ENCODE measurements at places on chromosomes 1 and 21.

DNA sequence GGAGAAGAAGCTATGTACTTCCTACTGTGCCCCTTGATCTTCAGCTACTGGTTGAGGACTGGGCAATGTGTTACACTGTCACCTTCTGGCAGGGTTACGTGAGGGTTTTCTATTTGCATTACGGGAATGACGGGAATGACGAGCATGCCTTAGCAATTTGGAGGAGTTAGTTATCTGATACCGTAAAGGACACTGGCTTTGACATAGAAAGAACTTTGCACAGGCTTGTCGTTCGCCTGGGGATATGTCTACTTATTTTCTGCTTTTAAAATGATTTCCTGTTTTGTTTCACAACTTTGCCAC lies 19.8 kb upstream of the ACBD6 start:
- DNase-seq, result no peak

- DNase-seq, result no peak
Observed at GRCh38 chr21:45409466-45410150, 4.6 kb downstream of the COL18A1 start.

DNA sequence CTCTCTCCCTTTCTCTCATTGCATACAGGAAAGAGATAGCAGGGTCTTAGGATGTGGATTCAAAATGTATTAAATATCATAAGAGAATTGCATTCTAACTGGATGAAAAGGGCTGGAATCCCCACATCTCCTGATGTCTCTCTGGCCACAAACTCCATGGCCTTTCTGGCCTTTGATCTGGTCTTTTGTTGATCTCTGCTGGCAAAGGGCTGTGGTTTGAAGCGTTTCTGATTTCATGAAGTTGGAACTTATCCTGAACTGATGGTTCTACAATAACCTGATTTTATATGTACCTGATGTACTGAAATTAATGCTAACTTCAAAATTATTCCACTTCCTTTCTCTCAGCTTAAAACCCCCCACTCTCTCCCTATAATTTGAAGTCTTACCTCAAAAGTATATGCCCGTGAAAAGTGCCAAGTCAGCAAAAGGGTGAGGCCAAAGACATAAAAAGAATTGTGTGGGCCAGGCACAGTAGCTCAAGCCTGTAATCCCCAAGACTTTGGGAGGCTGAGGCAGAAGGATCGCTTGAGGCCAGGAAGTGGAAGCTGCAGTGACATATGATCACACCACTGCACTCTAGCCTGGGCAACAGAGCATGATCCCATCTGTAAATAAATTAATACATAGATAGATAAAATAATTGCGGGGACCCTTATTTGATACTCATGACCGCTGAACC lies 6.4 kb upstream of the KIF14 start:
- DNase-seq, result no peak

DNA sequence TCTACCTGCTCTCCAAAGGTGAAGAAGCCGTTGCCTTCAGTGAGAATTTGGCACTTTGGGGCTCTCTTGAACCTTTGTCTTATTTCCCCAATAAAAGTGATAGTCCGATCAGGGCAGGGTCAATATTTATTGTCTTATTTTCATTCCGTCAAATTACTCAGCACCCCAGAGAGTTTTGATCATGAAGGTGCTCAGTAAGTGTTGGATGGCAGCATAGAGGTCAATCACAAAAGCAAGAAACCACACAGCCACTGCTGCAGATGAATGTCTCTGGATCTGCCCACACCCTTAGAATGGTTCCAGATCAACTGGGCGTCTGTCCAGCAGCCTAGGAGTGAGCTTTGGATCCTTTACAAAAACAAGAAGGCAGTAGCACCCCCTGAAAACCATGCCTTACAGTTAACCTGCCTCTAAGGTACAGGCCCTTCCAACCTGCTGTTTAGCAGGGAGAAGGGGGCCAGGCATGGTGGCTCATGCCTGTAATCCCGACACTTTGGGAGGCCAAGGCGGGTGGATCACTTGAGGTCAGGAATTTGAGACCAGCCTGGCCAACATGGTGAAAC lies 97.3 kb downstream of the PSMG1 start:
- DNase-seq, result no peak

- DNase-seq, result no peak
Observed at GRCh38 chr1:191641420-191642260, 516.6 kb upstream of the RGS18 start.

GRCh38 chr1:41683681-41684500 lies 199.4 kb upstream of the EDN2 start:
- DNase-seq, result no peak

Data from NCI-H1092 (cell line).